ENCODE measurements at places on chromosomes 3 and 15.

DNA sequence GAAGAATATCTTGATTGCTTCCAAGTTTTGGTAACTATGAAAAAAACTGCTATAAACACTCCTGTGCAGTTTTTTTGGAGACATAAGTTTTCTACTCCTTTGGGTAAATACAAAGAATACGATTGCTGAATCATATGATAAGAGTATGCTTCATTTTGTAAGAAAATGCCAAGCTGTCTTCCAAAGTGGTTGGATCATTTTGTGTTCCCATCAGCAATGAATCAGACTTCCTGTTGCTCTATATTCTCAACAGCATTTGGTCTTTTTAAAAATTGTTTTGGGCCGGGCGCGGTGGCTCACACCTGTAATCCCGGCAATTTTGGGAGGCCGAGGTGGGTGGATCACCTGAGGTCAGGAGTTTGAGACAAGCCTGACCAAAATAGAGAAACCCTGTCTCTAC is 14.5 kb downstream of the BTD start:
- DNase-seq: no peak

GRCh38 chr15:93265111-93265556 is 176.1 kb upstream of the RGMA start:
- DNase-seq: no peak

- no peak for DNase-seq
Observed at GRCh38 chr3:170634663-170635384, 48.9 kb upstream of the SLC7A14 start.

DNA sequence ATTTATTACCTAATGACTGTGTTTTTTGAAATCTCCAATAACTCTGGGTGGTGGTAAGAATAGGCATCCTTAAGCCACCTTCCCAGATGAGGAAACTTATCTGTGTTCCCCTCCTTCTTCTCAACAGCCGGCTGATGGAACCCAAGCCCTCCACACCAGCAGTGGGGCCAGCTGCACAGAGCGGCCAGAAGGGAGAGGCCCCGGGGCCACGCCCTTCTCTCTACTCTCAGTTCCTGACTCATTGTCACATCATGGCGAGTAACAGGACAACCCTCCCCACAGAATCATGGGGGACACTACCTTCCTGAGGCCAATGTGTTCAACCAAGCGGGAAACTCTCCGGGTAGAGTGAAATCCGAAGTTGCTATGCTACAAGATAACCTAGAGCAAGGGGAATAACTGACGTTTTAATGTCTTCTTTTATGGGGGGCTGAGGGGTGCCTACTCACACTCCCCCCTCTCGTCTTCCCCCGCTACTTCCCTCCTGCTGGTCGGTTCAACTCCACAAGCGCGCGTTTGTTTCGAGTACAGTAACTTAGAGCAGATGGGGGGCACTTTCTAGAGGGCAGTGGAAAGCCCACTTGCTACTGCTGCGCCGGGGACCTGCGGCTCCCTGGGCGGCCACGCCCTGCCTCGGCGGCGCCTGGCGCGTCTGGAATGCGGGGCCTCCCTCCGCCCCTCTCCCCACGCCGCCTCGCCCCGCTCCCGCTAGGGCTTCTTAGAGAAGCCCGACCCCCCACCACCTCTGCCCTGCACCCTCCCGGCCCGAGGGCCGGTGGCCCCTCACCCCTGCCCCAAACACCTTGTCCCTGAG is 621 bp downstream of the ANXA2 start:
- DNase-seq: peak; percentile 84

- no peak for DNase-seq
Observed at GRCh38 chr15:80512726-80513660, 108.8 kb downstream of the ARNT2 start.

DNA sequence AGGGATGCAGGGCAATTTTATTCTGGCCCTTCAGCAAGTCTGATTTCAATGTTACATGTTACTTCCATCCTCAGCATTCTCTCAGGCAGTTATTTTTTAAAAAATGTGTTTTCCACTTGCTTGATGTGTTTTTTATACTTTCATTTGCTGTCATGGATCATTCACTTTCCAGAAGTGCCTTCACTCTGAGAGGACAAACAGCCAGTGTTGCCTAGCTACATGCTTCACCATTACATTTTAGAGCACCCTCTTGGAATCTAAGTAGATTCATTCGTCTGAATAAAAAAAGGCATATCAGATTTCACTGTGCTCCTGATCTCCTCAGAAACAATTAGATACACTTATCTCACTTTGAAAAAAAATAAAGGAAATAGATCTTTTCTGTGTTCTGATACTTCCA is 93.6 kb upstream of the POU1F1 start:
- DNase-seq: no peak

GRCh38 chr3:78050276-78051065 is 1010.6 kb downstream of the ROBO2 start:
- DNase-seq: no peak

GRCh38 chr3:79421273-79421672 is 346.5 kb downstream of the ROBO1 start:
- DNase-seq: no peak

- DNase-seq: no peak
Observed at GRCh38 chr15:89860891-89861290, 32.9 kb downstream of the AP3S2 start.

GRCh38 chr15:31228980-31229826 is 97.4 kb upstream of the KLF13 start:
- no peak for DNase-seq

DNA sequence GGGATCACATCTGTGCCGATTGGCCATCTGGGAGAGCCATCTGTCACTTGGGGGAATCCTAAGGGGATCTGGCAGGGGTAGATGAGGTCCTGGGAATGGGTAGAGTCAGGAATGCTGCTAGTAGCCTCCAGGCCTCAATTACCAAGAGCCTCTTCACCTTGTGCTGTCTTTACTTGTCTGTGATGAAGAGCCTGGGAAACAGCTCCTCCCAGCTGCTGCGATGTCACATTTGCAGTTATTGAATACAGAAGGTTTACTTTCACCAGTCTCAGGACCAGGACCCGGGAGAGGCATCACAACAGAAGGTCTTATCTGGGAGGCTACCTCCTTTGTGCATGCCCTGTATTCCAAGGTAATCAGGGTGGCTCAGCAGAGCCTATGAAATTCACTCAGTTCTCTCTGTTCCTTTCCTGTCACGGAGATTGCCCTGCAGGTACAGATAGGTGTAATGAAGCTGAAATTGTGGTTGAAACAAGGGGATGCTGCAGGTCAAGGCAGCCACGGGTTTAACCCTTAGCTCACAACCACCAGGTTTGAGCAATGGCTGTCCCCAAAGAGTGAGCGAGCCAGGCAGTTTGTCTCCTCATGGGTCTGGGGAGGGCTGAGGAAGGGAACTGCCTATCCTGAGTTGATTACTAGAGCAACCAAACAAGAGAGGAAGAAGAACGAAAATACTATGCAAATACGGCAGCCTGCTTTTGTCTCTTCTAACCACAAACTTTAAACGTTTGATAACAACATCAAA is 298.9 kb upstream of the RORA start:
- DNase-seq: no peak

- DNase-seq: no peak
Observed at GRCh38 chr15:50302581-50302980, 37.1 kb upstream of the HDC start.

GRCh38 chr3:37704064-37704463 is 157.6 kb upstream of the CTDSPL start:
- DNase-seq: no peak

DNA sequence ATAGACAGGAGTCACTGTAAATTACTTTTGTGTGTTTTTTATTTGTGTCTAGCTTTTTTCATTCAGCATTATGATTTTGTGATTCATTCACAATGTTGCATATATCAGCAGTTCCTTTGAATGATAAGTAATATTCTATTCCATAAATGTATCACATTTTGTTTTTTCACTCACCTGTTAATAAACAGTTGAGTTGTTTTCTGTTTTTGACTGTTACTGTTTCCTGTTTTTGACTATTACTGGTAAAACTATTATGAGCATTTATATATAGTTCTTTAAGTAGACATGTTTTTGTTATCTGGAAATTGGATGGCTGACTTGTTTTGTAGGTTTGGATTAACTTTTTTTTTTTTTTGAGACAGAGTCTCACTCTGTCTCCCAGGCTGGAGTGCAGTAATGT is 138.4 kb downstream of the RSRC1 start:
- no peak for DNase-seq

DNA sequence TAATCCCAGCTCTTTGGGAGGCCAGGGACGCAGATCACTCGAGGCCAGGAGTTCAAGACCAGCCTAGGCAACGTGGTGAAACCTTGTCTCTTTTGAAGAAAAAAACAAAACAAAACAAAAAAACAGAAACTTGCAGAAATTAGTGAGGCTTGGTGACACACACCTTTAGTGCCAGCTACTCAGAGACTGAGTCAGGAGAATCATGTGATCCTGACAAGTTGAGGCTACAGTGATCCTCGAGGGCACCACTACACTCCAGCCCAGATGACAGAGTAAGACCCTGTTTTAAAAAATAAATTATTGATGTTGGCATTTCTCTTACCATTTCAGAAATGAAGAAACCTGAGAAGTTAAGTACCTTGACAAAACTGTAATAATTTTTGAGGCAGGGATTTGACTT is 44.6 kb upstream of the CCNB2 start:
- no peak for DNase-seq

DNA sequence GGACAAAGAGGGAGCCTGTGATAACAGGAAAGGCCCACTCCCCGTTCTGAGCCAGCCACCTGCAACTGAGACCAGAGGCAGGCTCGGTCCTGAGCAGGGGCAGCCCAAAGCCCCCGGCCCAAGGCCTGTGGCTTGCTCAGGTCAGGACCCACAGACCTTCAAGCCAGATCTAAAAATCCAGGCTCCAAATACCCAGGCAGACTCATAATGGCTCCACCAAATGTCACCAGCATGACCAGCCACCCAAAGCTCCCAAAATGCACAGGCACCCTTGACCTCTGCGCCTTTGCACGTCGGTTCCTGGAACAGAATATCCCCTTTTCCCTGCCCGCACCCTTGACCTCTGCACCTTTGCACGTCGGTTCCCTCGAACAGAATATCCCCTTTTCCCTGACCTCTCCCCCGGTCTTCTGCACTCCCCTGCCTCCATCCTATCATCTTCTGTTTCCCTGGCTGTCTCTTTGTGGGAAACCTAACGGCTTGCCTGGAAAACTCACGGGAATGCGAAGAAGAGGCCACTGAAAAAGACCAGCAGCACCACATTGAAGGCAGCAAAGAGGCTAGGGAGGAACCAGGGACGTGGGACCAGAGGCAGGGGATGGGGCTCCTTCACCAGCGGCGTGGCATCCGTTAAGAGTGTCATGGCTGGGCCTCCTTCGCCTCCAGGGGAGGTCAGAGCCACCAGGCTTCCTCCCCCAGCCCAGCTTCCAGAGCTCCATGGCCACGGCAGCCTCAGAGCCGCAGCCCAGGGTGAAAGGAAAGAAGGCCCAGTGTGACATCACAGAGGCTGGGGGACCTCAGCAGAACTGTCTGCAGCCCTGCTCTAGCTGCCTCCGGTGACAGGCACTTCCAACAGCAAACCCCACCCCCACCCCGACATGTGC is at the start of gene ZDHHC19:
ZDHHC19 (minus strand) TSS at position 728 of the 884 bp plus-strand sequence; CDS start at position 643, 85 bp downstream.
- DNase-seq: no peak

GRCh38 chr3:113143353-113143752 is 68.0 kb upstream of the BOC start:
- no peak for DNase-seq

DNA sequence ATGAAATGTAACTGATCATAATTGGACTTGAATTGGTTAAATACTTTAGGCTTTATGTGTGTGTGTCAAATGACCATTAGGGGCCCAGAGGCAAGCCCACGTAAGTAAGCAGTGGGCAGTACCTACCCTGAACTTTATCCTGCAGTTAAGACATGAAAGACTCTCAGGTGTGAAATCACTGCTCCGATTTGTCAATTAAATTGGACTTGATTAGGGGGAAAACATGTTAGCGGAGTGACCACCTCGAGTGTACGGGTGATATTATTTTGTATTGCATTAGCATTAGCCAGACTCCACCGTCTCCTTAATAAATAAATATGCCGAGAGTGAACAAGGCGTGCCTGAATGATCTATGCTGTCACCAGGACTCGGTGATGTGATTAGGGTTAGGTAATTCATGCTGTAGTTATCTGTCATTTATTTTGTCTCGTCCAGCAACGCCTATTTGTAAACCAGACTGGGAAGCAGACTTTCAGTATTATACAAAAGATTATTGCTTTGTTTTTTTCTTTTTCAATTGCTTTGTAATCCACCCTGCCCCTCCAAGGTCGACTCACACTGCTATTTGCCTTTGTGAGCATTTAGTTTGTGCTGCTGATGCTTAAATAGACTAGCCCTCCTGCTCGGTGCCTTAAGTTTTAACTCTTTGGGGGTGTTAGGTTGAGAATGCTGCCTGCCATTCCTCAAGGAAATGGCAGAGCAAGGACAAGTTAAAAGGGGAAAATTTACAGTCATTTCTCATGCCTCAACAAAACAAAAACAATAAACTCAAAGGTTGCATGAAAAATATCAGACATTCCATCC is 1.8 kb downstream of the RBMS3 start:
- no peak for DNase-seq

DNA sequence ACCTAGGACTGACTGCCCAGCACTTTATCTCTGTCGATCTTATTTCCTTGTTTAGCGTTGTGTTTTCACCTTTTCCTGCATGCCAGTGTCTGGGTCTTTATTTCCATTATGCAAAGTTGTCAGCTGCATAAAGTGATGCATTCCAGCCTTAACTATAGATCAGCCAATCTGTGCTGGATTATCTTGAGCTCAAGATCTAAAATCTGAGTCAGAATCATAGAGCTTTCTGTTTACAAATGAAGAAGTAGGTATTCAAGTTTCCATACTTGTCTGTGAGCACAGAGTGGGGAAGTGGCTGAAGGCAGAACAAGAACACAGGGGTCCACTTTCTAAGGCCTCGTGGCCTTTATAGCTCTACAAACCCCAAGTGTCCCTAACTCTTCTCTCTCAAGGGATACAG is 82.4 kb upstream of the PLCL2 start:
- no peak for DNase-seq

DNA sequence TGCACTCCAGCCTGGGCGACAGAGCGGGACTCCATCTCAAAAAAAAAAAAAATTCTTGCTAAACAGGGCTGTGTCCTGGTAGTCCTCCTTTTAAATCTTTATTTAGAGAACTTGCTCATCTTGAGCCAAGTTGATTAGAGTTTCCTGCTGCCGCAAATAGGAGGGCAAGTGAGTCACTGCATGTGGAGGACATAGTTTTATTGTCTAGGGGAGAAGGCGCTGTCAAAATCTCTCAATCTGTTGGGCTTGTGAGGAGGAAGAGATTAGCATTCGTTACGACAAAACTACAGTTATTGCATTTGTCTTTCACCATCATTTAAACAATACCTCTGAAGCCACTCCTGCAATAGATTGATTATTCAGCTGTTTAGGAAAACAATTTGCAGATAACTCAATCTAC is 11.5 kb downstream of the MUC4 start:
- DNase-seq: no peak

DNA sequence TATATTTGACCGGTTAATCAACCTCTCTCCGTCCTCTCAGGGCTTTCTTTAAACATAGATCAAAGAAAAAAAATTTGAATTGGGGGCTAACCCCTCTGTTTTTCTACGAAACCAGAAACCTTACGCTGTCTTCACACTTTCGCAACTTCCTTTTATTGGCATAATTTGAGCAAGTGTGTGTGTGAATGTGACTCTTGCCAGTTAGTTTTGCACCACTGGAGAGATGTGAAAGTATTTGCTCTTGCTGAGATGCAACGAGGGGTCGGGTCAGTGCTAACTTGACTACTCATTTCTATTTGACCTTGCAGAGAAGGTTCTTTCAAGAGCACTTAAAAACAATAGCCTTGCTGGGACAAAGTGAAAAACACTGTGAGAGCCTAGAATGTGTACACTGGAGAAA is 81.2 kb downstream of the FAM43A start:
- DNase-seq: no peak

GRCh38 chr15:63833021-63833696 is 589 bp downstream of the HERC1 start:
- peak; percentile 20 for DNase-seq

- DNase-seq: no peak
Observed at GRCh38 chr3:178684881-178685590, 148.8 kb downstream of the KCNMB2 start.
